ENCODE measurements at places on chromosomes 1 and 21. TPM values are rescaled to one million over a fixed set of nuclear protein-coding genes. Genes with fewer than 3 reads are reported as not detected.

DNA sequence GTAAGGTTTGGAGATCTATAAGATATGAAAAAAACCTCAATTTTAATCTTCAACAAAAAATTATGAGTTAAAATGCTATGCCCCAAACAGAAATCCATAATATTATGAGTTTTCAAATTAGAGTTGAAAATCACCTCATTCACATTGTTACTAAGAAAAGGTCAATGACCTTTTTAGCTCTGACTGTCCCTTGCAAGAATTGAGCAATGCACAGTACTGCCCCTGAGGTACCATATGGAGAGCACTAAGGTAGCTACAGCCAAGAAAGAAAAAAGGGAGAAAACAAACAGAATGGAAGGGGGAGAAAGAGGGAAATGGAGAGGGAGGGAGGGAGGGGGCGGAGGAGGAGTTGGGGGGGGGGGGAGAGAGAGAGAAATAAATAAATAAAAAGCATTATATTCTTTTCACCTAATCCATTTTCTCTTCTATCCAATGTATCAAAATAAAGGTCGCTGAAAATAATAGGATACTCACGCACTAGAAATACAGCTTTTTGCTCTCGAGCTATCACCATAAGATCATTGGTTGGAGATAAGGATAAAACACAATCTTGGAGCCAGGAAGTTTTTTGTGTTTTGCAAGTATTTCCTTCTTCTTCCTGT is 58.8 kb downstream of the RAB3GAP2 start:
- H3K36me3 ChIP-seq = peaks cover 38% of the 10 kb centered on the region
- peaks cover 15% of the 10 kb centered on the region for H3K4me1 ChIP-seq
- peak; percentile 42 for DNase-seq

AIRE gene
- total RNA-seq = not detected

DNA sequence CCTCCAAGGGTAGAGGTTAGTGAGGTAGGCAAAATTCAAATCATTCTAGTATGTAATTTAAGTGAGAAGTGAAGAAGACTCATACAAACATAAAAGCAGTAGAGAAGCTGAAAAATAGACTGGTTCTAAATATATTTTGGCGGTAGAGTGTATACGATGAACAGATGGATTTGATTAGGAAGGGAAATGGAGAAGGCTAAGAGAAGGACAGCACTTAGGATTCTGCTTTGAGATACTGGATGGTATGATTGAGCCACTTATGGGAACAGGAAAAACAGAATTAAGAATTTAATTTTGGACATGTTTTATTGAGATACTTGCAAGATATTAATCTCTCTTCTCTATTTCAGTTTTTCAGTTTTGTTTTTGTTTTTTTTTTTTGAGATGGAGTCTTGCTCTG is 60.1 kb downstream of the EPB41 start:
- no peaks in the 10 kb centered on the region for H3K36me3 ChIP-seq
- no peaks in the 10 kb centered on the region for H3K27me3 ChIP-seq
- peak overlapping the region; percentile 21 for H3K27ac ChIP-seq
- no peak for DNase-seq

DNA sequence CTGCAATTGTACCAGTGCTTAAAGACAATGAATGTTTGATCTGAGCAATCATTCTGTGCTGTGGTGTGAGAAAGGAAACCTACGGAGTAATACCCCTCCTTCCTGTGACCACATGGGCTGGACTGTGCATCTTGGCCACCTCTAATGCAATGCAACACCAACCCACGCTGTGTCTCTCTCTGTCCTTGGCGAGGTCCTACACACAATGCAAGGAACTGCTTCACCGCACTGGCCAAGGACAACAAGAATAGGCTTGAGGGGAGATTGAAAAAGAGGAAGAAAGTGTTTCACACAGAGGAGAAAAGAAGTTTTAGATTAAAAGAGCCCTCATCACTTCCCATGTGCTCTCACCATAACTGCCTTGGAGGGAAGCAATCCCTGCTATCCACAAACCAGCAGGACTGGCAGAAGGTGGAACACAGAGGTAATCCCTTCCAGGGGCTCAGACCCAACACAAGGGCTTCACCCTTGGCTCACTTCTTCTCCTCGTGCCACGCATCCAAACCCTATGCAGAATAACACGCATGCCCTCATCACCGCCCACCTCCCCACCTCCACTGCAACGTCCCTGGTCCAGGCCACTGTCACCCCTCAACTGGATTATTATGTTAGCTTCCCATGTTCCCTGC is 112.5 kb upstream of the ERG start:
- no peak overlapping the region for H3K4me3 ChIP-seq

DNA sequence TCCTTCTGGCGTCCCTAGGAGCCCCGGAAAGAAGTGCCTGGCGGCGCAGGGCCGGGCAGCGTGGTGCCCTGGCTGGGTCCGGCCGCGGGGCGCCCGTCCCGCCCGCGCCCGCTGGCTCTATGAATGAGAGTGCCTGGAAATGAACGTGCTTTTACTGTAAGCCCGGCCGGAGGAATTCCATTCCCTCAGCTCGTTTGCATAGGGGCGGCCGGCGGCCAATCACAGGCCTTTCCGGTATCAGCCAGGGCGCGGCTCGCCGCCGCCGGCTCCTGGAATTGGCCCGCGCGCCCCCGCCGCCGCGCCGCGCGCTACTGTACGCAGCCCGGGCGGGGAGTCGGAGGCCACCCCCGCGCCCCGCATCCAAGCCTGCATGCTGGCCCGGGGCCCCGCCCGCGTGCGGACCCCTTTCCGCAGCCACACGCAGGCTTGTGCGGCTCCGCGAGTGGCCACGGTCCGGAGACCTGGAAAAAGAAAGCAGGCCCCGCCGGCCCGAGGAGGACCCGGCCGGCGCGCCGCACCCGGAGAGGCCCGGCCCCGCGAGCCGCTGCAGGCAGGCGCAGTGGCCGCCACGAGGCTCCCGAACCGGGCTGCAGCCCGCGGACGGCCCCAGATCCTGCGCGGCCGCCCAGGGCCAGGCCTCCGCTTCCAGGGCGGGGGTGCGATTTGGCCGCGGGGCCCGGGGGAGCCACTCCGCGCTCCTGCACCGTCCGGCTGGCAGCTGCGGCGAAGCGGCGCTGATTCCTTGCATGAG is 160.4 kb downstream of the RUNX1 start:
- H3K27me3 ChIP-seq = no peaks in the 10 kb centered on the region
- H3K27ac ChIP-seq = peak overlapping the region; percentile 91
- DNase-seq = peak; percentile 96

DNA sequence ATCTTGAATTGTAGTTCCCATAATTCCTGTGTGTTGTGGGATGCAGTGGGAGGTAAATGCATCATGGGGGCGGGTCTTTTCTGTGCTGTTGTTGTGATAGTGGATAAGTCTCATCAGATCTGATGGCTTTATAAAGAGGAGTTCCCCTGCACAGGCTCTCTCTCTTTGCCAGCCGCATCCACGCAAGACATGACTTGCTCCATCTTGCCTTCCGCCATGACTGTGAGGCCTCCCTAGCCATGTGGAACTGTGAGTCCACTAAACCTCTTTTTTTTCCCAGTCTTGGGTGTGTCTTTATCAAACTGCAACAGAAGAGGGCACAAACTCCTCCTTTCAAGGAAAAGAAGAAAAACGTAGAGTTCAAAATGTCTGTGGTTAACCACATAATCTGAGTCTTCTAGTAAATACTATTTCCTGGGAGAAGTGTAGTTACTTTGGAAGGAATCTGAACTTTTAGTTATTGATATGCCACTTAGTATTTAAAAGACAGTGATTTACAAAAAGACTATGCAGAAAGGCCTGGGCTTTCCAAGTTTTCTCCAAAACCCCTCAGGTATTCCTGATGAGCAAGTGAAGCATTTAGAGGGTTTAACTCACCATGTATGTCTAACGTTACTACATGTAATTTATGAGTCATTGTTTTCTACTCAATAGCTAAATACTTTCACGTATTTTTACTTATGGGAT is 10.0 kb downstream of the ADAMTS1 start:
- peak overlapping the region; percentile 67 for H3K27ac ChIP-seq
- peaks cover 15% of the 10 kb centered on the region for H3K4me1 ChIP-seq
- DNase-seq = peak; percentile 29

GRCh38 chr1:155062151-155062686 is 1.3 kb upstream of the EFNA4 start:
- no peak overlapping the region for H3K4me3 ChIP-seq
- H3K36me3 ChIP-seq = peaks cover 58% of the 10 kb centered on the region
- DNase-seq = no peak
- no peak overlapping the region for H3K27ac ChIP-seq
- no peaks in the 10 kb centered on the region for H3K27me3 ChIP-seq

GRCh38 chr21:39640754-39641153 is 28.0 kb downstream of the B3GALT5 start:
- no peaks in the 10 kb centered on the region for H3K36me3 ChIP-seq
- no peak for DNase-seq
- H3K4me3 ChIP-seq = no peak overlapping the region
- peaks cover 6% of the 10 kb centered on the region for H3K4me1 ChIP-seq
- no peaks in the 10 kb centered on the region for H3K27me3 ChIP-seq
- no peak overlapping the region for H3K27ac ChIP-seq

GRCh38 chr1:219039682-219040154 is 134.0 kb upstream of the LYPLAL1 start:
- H3K27me3 ChIP-seq = no peaks in the 10 kb centered on the region
- H3K36me3 ChIP-seq = no peaks in the 10 kb centered on the region
- no peak overlapping the region for H3K4me3 ChIP-seq
- no peak overlapping the region for H3K27ac ChIP-seq

CD1B gene
- total RNA-seq = not detected

DNA sequence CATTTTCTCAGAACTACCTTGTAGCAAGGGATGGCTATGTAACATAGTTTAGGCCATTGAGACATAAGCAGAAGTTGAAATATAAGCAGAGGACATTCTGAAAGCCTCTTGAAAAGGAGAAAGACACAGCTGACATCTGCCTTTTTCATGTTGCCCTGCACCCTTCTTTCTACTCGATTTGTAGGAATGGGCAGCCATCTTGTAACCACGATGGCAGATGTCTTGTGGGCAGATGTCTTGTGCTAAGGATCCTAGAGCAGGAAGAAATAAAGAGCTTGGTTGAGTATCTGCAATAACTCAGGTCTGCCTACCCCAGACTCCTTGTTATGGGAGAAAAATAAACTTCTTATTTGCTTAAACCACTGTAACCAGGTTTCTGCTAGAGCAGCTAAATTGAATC is 351.0 kb downstream of the PDE4B start:
- peaks cover 44% of the 10 kb centered on the region for H3K27me3 ChIP-seq
- no peaks in the 10 kb centered on the region for H3K4me1 ChIP-seq
- no peaks in the 10 kb centered on the region for H3K36me3 ChIP-seq
- H3K27ac ChIP-seq = no peak overlapping the region
- H3K4me3 ChIP-seq = no peak overlapping the region

GRCh38 chr1:209493559-209493958 is 90.0 kb upstream of the CAMK1G start:
- no peaks in the 10 kb centered on the region for H3K36me3 ChIP-seq
- DNase-seq = no peak
- H3K4me3 ChIP-seq = no peak overlapping the region
- no peaks in the 10 kb centered on the region for H3K27me3 ChIP-seq
- H3K27ac ChIP-seq = no peak overlapping the region

MAP3K6 gene
- total RNA-seq = 13.5 TPM

GRCh38 chr1:26833432-26834405 is 7.2 kb downstream of the ZDHHC18 start:
- DNase-seq = no peak
- H3K27ac ChIP-seq = no peak overlapping the region
- H3K36me3 ChIP-seq = peaks cover 22% of the 10 kb centered on the region
- no peaks in the 10 kb centered on the region for H3K27me3 ChIP-seq
- H3K4me1 ChIP-seq = peaks cover 8% of the 10 kb centered on the region

DNA sequence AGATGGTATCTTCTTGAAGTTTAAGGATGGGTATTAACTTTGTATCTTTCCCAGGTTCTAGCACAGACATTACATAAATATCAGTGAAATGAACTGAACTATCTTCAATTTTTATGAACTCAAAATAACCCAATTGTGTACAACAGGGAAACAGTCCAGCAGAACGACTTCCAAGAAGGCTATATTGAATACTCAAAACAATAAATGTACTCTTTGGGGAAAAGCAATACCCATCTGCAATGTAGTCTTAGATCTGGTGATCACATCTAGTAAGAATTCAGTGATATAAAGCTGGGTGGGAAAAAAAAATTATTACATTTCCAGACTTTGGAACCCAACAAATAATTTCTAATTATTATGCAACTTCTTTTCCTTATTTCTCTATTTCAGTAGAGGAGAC is 33.1 kb upstream of the GORAB start:
- no peak overlapping the region for H3K27ac ChIP-seq
- no peak for DNase-seq
- H3K4me3 ChIP-seq = no peak overlapping the region

DNA sequence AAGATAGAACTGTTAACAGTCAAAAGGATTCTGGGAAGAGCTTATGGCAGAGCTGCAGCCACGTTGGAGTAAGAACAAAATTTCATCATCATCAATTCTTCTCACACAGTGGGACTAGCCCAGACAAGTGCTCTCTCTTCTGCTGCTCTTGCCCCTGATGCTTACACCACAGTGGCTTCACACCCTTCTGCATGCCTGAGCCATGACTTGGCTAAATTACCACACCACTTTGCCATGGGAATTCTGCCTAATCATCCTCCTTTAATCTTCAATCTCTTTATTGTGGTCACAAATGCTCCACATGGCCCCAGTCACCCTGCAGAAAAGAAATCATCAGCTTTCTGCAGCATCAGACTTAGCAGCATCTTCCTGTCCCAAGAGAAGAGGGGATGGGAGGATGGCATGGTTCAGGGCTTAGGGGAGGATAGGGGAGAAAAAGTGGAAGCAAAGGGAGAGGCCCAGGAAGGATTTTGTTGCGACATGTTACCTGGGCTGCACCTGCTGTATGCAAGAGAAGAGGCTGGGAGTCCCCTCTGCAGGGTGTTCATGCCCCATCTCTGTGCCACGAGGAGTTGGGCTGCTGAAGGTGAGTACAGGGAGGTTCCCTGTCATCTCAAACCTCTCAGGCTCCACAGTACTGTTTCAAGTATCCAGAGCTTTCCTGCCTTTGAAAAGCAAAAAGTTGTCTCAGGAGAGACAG is 9.0 kb upstream of the RPTN start:
- H3K36me3 ChIP-seq = peaks cover 13% of the 10 kb centered on the region
- H3K4me3 ChIP-seq = peak overlapping the region; percentile 49
- DNase-seq = peak; percentile 100
- H3K27me3 ChIP-seq = no peaks in the 10 kb centered on the region

OR2AK2 gene
- not detected for total RNA-seq

C1orf141 gene
- total RNA-seq = not detected

DNA sequence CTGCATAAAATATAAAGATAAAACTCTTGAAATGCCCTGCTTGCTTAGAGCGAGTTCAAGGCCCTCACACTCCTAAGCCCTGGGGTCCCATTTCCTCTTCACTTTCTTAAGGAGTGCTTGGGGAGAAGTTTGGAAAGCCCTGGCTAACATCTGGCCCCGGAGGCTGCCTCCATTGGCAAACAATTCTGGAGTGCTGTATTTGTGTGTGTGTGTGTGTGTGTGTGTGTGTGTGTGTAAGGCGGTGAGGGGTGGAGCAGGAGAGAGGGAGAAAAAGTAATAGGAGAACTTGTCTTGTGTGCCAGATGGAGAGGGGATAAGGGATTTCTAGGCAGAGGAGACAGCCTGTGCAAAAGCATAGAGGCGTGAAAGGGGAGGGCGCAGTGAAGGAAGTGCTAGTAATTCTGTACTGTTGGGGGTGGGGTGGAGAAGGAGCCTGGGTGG is 578 bp upstream of the TRIM62 start:
- H3K36me3 ChIP-seq = no peaks in the 10 kb centered on the region
- H3K27ac ChIP-seq = no peak overlapping the region
- DNase-seq = peak; percentile 7
- H3K27me3 ChIP-seq = no peaks in the 10 kb centered on the region

- DNase-seq = no peak
- no peak overlapping the region for H3K4me3 ChIP-seq
- no peak overlapping the region for H3K27ac ChIP-seq
- H3K4me1 ChIP-seq = no peaks in the 10 kb centered on the region
Observed at GRCh38 chr1:25049190-25049589, 119.1 kb upstream of the RUNX3 start.

GRCh38 chr1:227395426-227396028 is 77.2 kb upstream of the CDC42BPA start:
- H3K27ac ChIP-seq = no peak overlapping the region
- no peak overlapping the region for H3K4me3 ChIP-seq
- no peak for DNase-seq
- peaks cover 10% of the 10 kb centered on the region for H3K4me1 ChIP-seq

All from MCF 10A (cell line).